ENCODE measurements at places on chromosomes 13 and 19.

DNA sequence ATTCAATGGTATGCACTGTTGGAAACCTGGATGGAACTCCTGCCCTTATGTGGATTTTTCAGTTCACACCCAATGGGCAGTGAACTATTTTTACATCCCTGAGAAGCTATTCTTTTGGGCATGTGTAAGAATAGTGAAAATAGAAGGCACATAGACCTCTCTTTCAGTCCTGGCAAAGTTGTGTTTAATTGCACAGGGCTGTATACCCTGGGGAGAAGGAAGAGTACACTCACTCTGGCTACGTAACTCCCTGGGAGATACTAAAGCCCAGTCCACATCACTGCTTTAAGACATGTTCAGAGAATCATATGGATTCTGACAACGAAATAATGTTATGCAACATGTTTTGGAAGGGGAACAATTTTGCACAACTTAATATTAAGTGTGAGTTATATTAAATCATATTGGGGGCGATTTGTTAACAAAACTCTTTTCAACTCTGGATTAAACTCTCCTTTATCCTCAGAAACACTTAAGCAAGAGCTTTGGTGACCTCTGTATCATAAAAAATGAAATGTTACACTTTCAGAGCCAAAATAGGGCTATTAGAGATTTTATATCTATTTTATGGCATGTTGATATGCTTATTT, 166.1 kb downstream of the DCT start:
- peaks cover 2% of the 10 kb centered on the region for H3K4me1 ChIP-seq
- H3K4me3 ChIP-seq, result no peak overlapping the region
- DNase-seq, result no peak

DNA sequence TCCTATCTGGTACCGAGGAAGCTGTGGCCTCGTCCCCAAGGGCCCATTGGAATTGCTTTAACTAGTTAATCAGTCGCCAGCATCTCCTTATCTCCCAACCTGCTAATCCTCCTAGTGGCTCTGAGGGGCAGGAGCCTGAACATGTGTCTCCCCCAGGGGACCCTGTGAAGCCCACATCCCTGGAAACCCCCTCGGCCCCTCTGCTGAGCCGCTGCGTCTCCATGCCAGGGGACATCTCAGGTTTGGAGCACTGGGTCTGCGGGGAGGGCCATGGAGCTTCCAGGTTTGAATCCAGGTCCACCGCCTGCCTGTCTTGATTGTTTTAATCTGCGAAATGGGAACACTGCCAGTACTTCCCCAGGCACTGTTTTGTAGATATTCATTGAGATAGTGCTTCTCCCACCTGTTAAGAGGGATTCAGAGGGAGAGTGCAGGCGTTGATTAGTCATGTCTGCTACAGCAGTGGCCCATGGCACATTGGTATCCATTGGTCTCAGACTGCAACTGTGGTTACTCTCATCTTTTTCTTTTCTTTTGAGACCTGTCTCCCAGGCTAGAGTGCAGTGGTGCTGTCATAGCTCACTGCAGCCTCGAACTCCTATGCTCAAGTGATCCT, 6.4 kb downstream of the PNPLA6 start:
- no peak for DNase-seq
- H3K27me3 ChIP-seq, result no peaks in the 10 kb centered on the region
- H3K4me1 ChIP-seq, result no peaks in the 10 kb centered on the region
- H3K27ac ChIP-seq, result no peak overlapping the region

- no peaks in the 10 kb centered on the region for H3K27me3 ChIP-seq
- DNase-seq, result no peak
- H3K27ac ChIP-seq, result no peak overlapping the region
Measured at GRCh38 chr13:59721926-59722910, 441.5 kb downstream of the DIAPH3 start.

DNA sequence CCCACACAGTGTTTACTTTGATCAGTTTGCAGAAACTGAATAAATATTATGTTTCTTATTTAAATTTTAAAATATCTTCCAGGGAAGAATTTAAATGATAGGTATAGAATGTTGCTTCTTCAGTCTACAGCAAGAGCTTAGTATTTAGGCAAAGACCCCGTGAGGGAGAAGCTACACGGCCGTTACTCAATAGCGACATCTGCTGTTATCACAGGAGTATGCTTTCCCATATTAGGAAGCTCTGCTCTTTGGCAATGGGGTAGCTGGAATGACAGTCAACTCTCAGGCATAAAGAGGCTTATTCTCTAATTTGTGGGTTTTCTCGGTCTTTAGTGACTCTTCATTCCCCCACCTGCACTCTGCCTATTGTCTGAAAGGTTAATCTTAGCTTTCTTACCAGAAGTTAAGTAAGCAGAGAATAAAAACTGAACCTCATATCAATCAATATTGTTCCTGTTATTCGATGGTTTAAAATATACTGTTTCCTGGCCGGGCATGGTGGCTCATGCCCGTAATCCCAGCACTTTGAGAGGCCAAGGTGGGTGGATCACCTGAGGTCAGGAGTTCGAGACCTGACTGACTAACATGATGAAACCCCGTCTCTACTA, 13.2 kb upstream of the LHFPL6 start:
- no peak overlapping the region for H3K4me3 ChIP-seq
- no peaks in the 10 kb centered on the region for H3K27me3 ChIP-seq
- peak; percentile 84 for DNase-seq
- H3K27ac ChIP-seq, result no peak overlapping the region

- no peaks in the 10 kb centered on the region for H3K27me3 ChIP-seq
- H3K27ac ChIP-seq, result no peak overlapping the region
- no peaks in the 10 kb centered on the region for H3K36me3 ChIP-seq
- H3K4me1 ChIP-seq, result no peaks in the 10 kb centered on the region
Measured at GRCh38 chr13:86788616-86789015, 882.6 kb upstream of the SLITRK5 start.
